ENCODE measurements at places on chromosomes 4 and X. TPM values are rescaled to one million over a fixed set of nuclear protein-coding genes. Genes with fewer than 3 reads are reported as not detected.
A peak's percentile ranks its signal among the peaks of the same experiment; 100 is the strongest.

The NWD2 gene
- not detected for total RNA-seq

The SEL1L3 gene
- 133 TPM for total RNA-seq

The TMSB15A gene
- total RNA-seq: not detected

The ADAMTS3 gene
- 6.8 TPM for total RNA-seq

The TEX13C gene
- total RNA-seq: not detected

The LRCH2 gene
- 6.7 TPM for total RNA-seq

The KCTD8 gene
- not detected for total RNA-seq

DNA sequence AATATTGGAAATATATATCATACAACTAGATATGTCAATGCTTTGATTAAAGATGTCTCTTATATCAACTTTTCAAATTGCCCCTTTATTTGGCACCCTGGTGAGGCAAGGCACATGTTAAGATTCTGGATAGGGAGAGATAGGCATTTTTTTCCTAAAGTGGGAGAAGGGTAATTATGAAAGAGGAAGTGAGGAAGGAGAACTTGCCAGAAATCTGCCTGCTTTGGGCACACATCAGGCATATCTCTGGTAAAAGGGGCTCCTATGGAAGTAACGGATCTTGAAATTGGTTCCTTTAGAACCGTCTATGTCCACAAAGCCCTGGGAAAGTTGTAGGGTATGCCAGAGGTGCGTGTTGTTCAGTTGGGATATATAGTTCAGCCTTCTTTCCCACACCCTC, 5.7 kb downstream of the IL15 start:
- no peak overlapping the region for H3K27ac ChIP-seq
- H3K4me1 ChIP-seq: peaks cover 36% of the 10 kb centered on the region
- H3K4me3 ChIP-seq: no peak overlapping the region
- H3K27me3 ChIP-seq: no peaks in the 10 kb centered on the region
- H3K36me3 ChIP-seq: no peaks in the 10 kb centered on the region

GRCh38 chr4:57136281-57136680, 26.1 kb upstream of the IGFBP7 start:
- no peak overlapping the region for H3K4me3 ChIP-seq
- no peaks in the 10 kb centered on the region for H3K4me1 ChIP-seq
- no peaks in the 10 kb centered on the region for H3K27me3 ChIP-seq
- no peak overlapping the region for H3K27ac ChIP-seq
- DNase-seq: no peak

DNA sequence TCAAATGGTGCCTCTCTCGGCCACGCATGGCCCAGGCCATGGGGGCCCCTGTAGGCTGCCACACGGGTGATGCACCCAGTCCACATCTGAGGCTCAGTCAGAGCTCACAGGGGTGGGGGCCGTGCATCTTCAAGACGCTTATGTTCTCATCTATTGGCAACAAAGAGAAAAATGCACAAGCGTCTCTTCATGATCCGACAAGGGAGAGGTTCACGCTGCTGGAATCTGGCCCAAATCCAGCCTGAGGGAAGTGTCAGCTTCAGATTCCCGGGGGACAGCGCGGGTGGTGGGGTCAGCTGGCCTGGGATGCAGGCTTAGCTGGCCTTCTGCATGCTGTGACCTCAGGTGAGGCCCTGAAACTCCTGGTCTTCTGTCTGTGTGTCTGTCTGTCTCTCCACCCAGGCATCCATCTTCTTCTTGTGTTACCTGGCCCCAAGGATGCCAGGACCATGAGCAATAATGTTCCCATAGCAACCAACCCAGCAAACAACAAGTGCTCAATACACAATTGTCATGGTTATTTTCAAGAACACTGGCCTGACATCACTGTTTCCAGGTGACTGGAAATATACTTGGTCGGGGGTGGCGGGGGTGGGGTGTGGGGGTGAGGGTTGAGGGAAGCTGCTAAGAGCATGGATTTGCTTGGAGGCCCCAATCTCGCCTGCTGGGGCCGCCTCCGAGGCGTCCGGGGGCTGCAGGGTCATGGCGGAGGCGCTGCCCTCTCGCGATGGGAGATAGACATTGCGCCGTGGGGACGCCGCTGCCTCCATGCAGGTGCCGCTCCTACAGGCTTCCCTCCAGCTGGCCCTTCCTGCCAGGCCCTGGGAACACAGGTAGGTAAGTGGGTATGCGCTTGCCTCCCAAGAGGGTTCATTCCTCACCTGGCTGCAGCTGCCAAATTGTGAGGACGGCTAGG, 48.3 kb downstream of the ABLIM2 start:
- no peak overlapping the region for H3K4me3 ChIP-seq
- no peak for DNase-seq
- H3K36me3 ChIP-seq: no peaks in the 10 kb centered on the region
- peaks cover 26% of the 10 kb centered on the region for H3K4me1 ChIP-seq
- no peak overlapping the region for H3K27ac ChIP-seq
- H3K27me3 ChIP-seq: no peaks in the 10 kb centered on the region

DNA sequence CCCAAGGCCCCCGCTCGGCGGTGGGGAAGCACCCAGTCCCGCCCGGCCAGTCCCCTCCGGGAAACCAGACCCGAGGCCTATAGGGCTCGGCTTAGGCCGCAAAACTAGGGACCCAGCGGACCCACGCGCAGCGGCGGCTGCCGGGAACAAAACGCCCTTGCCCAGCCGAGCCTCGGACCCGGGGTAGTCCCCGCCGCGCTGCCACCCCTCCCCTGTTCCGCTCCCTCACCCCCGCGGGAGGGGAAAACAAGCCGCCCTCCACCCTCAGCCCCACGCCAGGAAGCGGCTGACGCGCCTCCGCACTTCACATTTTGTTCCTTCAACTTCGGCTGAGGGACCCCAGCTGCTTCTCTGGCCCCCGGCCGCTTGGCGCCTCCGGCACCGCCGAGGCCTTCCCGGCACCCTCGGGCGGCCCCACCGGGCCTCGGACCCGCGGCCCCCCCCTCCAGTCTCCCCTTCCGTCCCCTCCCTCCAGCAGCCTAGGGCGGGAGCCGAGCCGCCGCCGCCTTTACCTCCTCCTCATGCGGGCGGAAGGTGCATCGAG, 694 bp downstream of the PDS5A start:
- H3K36me3 ChIP-seq: peaks cover 29% of the 10 kb centered on the region
- peak overlapping the region; percentile 99 for H3K4me3 ChIP-seq
- peak; percentile 29 for DNase-seq
- no peaks in the 10 kb centered on the region for H3K27me3 ChIP-seq

GRCh38 chr4:6357476-6357875, 87.8 kb downstream of the WFS1 start:
- H3K27ac ChIP-seq: no peak overlapping the region
- peaks cover 48% of the 10 kb centered on the region for H3K27me3 ChIP-seq
- no peak for DNase-seq
- no peak overlapping the region for H3K4me3 ChIP-seq
- no peaks in the 10 kb centered on the region for H3K36me3 ChIP-seq

DNA sequence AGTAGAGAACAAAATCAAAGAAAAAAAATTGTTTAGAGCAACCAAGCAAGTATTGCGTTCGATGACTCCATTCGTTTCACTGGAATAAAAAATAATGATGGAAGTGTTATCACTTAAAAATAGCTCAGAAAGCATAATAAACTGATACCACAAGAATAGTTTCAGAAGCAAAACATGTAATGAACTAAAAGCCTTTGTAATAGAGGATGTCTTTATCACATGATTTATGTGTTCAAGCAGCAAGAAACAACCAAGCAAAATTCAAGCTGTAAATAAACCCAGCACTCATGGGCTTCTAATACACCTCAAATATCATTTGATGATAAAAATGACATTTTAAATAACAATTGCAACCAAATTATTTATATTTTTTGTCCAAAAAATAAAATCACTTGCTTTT, 192.2 kb downstream of the NDST4 start:
- H3K36me3 ChIP-seq: no peaks in the 10 kb centered on the region
- no peaks in the 10 kb centered on the region for H3K4me1 ChIP-seq
- H3K27ac ChIP-seq: no peak overlapping the region
- no peak overlapping the region for H3K4me3 ChIP-seq

DNA sequence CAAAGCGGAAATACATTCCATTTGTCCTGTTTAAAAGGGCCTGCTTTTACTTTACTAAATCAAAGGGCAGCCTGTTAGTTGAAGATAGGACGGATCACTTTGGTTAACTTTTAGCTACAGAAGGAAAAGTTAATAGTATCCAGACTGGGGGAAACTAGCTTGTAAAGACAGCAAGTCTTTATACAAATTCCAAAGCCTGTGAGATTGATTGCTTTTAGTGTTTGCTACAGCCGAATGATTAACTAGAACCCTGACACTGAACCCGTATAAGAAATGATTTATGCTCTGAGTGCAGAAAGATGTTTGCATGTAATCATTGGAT, 93.4 kb downstream of the FRAS1 start:
- no peak overlapping the region for H3K27ac ChIP-seq
- no peaks in the 10 kb centered on the region for H3K36me3 ChIP-seq
- DNase-seq: peak; percentile 27
- no peaks in the 10 kb centered on the region for H3K27me3 ChIP-seq
- H3K4me3 ChIP-seq: no peak overlapping the region
- no peaks in the 10 kb centered on the region for H3K4me1 ChIP-seq

DNA sequence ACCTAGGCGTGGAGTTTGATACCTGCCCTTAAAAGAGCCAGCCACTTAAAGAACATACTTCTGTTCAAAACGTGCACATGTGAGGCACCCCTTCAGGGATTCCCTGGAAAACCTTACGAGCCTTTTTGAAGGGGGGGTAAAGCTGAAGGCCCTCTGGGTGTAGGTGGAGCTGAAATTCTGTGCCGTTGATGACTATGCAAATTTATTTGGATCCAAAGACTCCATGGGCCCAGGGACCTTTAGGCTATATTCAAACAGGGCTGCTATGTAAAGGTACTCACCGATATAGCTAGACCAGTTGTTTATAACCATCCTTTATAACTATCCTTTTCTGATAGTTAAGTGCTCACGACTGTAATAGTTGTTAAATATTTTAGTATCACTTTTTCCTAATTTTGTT, 40.3 kb upstream of the NFXL1 start:
- no peak for DNase-seq
- H3K27ac ChIP-seq: no peak overlapping the region
- no peaks in the 10 kb centered on the region for H3K36me3 ChIP-seq
- H3K27me3 ChIP-seq: no peaks in the 10 kb centered on the region
- H3K4me3 ChIP-seq: no peak overlapping the region

DNA sequence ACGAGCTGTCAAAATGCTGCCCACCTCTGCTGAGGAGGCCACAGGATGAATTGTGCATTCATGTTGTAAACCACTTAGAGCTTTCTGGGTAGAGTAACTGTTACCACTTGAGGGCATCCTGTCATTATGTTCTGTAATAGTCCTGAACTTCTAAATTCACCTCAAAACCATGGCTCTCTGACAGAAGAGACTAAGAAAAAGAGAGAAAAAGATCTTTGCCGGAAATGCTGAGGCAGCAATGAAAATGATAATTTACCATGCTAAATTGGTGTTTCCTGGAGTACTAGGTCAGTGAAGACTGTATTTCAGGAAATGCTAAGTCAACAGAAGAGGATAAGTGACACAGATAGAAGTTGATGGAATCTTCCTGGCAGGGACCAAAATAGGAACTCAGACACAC, 942.3 kb upstream of the SLIT2 start:
- H3K27me3 ChIP-seq: no peaks in the 10 kb centered on the region
- no peak overlapping the region for H3K27ac ChIP-seq
- H3K4me3 ChIP-seq: no peak overlapping the region
- H3K4me1 ChIP-seq: no peaks in the 10 kb centered on the region
- DNase-seq: no peak
- H3K36me3 ChIP-seq: no peaks in the 10 kb centered on the region

- DNase-seq: no peak
- H3K27ac ChIP-seq: no peak overlapping the region
- no peaks in the 10 kb centered on the region for H3K4me1 ChIP-seq
- H3K27me3 ChIP-seq: no peaks in the 10 kb centered on the region
- no peak overlapping the region for H3K4me3 ChIP-seq
- peaks cover 9% of the 10 kb centered on the region for H3K36me3 ChIP-seq
Observed at GRCh38 chr4:140684314-140684713, 71.9 kb downstream of the TBC1D9 start.

DNA sequence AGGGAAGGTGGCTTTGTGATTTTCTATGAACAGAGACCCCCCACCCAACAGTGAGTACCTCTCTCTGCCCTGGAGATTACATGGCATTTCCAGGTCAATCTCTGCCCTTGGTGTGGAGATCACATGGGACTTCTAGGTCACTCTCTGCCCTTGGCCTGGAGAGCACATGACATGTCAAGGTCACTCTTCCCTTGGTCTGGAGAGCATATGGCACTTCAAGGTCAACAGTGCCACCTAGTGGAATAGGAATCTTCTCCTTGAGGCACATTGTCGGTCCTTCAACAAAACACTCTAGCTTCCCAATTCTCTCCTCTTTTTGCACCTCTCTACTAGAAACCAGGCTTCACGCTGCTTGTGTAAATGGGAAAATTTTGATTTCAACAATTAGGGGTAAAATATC, 66.2 kb upstream of the TACR3 start:
- no peaks in the 10 kb centered on the region for H3K36me3 ChIP-seq
- no peak for DNase-seq
- no peak overlapping the region for H3K27ac ChIP-seq
- no peaks in the 10 kb centered on the region for H3K4me1 ChIP-seq
- no peak overlapping the region for H3K4me3 ChIP-seq
- no peaks in the 10 kb centered on the region for H3K27me3 ChIP-seq

- no peak overlapping the region for H3K4me3 ChIP-seq
- H3K27ac ChIP-seq: no peak overlapping the region
- DNase-seq: no peak
- H3K4me1 ChIP-seq: no peaks in the 10 kb centered on the region
- no peaks in the 10 kb centered on the region for H3K36me3 ChIP-seq
- H3K27me3 ChIP-seq: no peaks in the 10 kb centered on the region
Observed at GRCh38 chr4:175369087-175369486, 443.0 kb downstream of the GPM6A start.

DNA sequence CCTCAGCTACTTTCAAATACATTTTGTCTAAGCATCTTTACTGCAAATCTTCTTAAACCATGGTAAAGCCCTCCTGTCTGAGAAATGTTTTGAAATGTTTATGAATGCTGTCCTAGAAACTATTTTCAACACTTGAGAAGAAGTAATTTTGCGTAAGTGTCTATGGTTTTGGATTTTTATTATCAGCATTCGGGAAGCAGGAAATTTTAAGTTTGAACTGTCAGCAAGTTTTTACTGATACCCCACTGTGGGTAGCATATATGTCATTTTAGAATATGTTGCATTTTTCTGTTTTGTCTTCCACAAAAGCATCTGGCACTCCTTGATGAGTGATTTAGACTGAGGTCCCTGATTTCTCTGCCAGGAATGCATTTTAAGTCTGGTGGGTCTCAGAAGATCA, 302.4 kb upstream of the GIMD1 start:
- H3K27me3 ChIP-seq: no peaks in the 10 kb centered on the region
- H3K4me1 ChIP-seq: no peaks in the 10 kb centered on the region
- H3K36me3 ChIP-seq: no peaks in the 10 kb centered on the region

- no peaks in the 10 kb centered on the region for H3K27me3 ChIP-seq
- no peaks in the 10 kb centered on the region for H3K36me3 ChIP-seq
- H3K27ac ChIP-seq: no peak overlapping the region
- no peaks in the 10 kb centered on the region for H3K4me1 ChIP-seq
- DNase-seq: no peak
Observed at GRCh38 chr4:163762741-163763140, 268.3 kb downstream of the TMA16 start.
